ENCODE measurements at places on chromosomes 6 and 20.

GRCh38 chr20:32831982-32832381, 12.2 kb downstream of the MAPRE1 start:
- no peak overlapping the region for H3K27ac ChIP-seq
- H3K4me1 ChIP-seq: peaks cover 23% of the 10 kb centered on the region
- no peak for DNase-seq

DNA sequence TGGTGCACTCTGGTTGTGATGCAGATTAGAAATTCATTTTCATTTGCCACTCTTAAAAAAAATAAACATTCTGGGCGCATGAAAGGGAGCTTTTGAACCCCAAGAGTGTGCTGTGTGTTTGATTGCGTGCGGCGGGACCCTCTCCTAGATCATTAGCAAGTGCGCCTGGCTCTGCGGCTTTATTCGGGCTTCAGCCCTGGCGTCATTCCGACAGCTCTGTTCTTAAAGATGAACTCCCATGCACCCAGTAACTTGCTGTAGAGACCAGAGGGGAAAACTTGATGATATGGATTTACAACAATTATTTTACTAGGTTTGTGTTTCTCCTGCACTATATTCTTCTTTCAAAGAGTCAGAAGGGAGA, 48.9 kb upstream of the ARMC2 start:
- no peak overlapping the region for H3K27ac ChIP-seq
- peaks cover 5% of the 10 kb centered on the region for H3K4me1 ChIP-seq
- H3K36me3 ChIP-seq: no peaks in the 10 kb centered on the region
- DNase-seq: no peak
- H3K4me3 ChIP-seq: no peak overlapping the region

DNA sequence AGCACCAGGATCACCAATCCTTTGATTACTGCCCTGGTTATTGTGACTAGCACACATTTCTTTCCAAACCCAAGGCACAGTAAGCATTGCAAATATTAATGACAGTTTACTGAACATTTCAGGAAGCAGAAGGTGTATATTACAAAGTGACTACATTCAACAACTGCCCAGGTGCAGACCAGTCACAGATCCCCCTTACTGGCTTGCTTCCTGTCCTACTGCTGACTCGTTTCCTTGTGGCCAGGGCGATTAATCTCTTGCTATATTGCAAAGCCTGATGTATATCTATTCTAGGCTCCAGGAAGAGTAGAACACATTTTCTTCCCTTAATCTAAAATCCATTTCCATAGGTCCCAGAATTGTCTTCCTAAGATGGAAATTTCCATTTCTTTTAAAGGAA, 77.2 kb upstream of the EPHA7 start:
- H3K27me3 ChIP-seq: no peaks in the 10 kb centered on the region
- no peak for DNase-seq
- no peak overlapping the region for H3K27ac ChIP-seq
- H3K4me1 ChIP-seq: no peaks in the 10 kb centered on the region
- no peak overlapping the region for H3K4me3 ChIP-seq

DNA sequence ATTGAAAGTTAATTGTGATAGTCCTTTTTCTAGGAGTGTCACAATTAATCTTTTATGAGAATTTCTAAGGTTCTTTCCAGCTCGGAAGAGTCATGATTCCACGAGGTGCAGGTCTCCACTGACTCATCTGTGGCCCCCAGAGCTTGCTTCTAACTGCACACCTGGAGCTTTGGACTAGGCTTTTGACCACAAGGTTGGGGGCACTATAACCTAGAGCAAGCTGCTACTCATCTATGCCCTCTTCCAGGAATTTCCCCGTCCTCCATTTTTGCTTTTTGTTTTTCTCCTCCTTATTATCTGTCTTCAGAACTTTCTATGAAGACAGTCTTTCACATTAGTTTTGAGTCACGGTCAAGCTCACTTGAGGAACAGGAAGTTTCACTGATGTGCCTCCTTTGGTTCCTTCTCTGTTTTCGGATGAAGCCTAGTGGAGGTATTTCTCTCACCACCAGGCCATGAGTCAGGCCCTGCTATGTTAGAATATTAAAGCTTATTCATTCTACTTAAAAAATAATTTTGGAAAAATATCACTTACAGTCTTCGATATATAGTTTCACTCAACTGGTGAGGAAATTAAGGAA, 119.2 kb upstream of the INSM1 start:
- no peaks in the 10 kb centered on the region for H3K36me3 ChIP-seq
- no peaks in the 10 kb centered on the region for H3K27me3 ChIP-seq
- no peak overlapping the region for H3K27ac ChIP-seq
- H3K4me1 ChIP-seq: no peaks in the 10 kb centered on the region

GRCh38 chr20:35269055-35269781, 8.7 kb downstream of the MMP24OS start:
- no peaks in the 10 kb centered on the region for H3K4me1 ChIP-seq
- no peak for DNase-seq
- H3K27ac ChIP-seq: no peak overlapping the region
- H3K4me3 ChIP-seq: no peak overlapping the region
- peaks cover 36% of the 10 kb centered on the region for H3K36me3 ChIP-seq
- no peaks in the 10 kb centered on the region for H3K27me3 ChIP-seq

DNA sequence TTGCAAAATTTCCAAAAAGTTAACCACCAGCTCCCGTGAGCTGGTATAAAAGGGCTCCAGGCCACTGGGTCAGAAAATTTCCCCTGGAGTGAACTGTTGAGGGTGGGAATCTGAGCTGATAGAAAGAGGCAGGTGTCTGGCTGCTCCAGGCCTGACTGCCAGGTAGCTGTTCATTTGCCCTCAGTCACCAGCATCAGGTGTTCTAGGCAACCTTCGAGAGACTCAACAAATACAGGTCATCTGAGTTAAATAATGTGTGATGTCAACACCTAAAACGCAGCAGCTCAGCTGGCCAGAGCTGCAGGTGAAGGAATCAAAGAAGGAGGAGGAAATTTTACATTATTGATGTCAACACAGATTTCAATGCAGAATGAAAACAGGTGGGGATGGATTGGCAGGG, 46.7 kb downstream of the KCNK5 start:
- H3K27ac ChIP-seq: no peak overlapping the region
- H3K36me3 ChIP-seq: no peaks in the 10 kb centered on the region

GRCh38 chr6:131379948-131380347, 193.1 kb upstream of the ARG1 start:
- H3K27me3 ChIP-seq: no peaks in the 10 kb centered on the region
- H3K4me3 ChIP-seq: no peak overlapping the region
- no peak for DNase-seq
- H3K27ac ChIP-seq: no peak overlapping the region

DNA sequence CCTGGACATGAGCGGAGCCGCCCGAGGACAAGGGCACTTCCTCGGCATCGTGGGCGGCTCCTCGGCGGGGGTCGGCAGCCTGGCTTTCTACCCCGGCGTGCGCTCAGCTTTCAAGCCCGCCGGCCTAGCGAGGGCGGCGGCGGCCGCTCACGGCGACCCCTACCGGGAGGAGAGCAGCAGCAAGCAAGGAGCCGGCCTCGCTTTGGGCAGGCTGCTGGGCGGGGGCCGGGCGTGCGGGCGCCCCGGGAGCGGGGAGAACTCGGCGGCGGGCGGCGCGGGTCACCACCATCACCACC, 6.7 kb downstream of the PRDM13 start:
- no peaks in the 10 kb centered on the region for H3K36me3 ChIP-seq
- peaks cover 46% of the 10 kb centered on the region for H3K27me3 ChIP-seq
- peak overlapping the region; percentile 40 for H3K4me3 ChIP-seq
- DNase-seq: no peak
- H3K4me1 ChIP-seq: peaks cover 21% of the 10 kb centered on the region

GRCh38 chr20:6765469-6766058, 1.9 kb upstream of the BMP2 start:
- H3K27ac ChIP-seq: no peak overlapping the region
- no peak overlapping the region for H3K4me3 ChIP-seq
- no peaks in the 10 kb centered on the region for H3K27me3 ChIP-seq
- H3K4me1 ChIP-seq: peaks cover 22% of the 10 kb centered on the region
- no peak for DNase-seq
- no peaks in the 10 kb centered on the region for H3K36me3 ChIP-seq

DNA sequence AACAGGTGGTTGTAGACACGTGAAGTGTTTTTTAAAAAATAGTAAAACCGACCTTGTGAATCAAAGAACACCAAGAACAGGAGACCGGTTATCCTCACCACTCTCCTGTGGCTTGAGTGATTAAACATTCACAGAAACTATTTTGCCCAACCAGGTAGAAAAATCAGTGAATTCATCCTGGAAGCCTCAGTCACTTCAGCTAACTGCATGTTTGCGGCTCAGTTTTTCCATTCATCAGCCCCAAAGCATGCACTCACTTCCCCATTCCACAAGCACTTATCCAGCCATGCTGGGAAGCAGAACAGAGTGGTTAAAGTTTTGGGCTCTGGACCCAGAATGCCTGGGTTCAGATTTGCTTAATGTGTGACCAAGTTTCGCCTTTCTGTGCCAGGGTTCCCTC, 2.4 kb downstream of the LRRN4 start:
- no peak overlapping the region for H3K4me3 ChIP-seq
- H3K36me3 ChIP-seq: no peaks in the 10 kb centered on the region
- H3K27ac ChIP-seq: no peak overlapping the region
- H3K27me3 ChIP-seq: no peaks in the 10 kb centered on the region

GRCh38 chr20:29325304-29325640, 1932.2 kb upstream of the DEFB115 start:
- no peaks in the 10 kb centered on the region for H3K36me3 ChIP-seq
- no peak overlapping the region for H3K27ac ChIP-seq
- DNase-seq: no peak
- no peaks in the 10 kb centered on the region for H3K4me1 ChIP-seq
- H3K27me3 ChIP-seq: no peaks in the 10 kb centered on the region

DNA sequence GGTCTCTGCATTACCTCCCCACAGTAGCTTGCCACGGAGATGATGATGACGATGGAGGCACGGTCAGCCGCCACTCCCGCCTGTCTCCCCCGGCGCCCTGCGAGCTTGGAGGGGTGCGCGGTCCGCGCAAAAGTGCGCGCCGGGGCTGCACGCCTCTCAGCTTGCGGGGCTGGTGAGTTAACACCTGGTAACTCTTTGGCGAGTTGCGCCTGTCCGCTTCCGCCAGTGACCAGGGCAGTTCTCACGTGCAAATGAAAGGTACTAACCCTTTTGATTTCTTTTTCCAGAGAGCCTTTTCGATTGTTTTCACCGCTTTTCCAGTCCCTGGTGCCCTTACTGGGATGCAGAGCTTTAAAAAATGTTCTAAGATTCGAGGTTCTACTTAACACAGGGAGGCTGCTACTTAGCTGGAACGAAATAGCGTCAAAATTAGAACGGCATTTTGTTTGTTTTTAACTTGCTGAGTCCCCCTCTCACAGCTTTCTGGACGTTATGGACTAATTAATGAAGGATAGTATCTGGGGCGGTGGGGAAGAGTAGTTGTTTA, 6.2 kb downstream of the GRIK2 start:
- no peak overlapping the region for H3K4me3 ChIP-seq
- no peaks in the 10 kb centered on the region for H3K27me3 ChIP-seq
- no peaks in the 10 kb centered on the region for H3K36me3 ChIP-seq
- H3K27ac ChIP-seq: no peak overlapping the region
